ENCODE measurements at places on chromosomes 1 and 21.

DNA sequence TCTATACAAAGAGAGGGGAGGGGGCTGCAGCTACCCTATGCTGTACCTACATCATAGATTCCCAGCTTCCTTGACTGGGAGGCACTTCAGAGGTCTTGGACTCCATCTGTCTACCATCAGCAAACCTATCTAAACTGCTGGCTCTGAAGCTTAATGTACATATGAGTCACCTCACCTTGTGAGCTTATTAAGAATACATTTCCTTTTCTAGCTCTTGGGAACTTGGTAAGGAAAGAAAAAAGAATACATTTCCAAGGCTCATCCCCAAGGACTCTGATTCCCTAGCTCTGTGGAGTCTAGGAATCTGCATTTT lies 50.0 kb upstream of the PRELP start:
- no peak for DNase-seq

DNA sequence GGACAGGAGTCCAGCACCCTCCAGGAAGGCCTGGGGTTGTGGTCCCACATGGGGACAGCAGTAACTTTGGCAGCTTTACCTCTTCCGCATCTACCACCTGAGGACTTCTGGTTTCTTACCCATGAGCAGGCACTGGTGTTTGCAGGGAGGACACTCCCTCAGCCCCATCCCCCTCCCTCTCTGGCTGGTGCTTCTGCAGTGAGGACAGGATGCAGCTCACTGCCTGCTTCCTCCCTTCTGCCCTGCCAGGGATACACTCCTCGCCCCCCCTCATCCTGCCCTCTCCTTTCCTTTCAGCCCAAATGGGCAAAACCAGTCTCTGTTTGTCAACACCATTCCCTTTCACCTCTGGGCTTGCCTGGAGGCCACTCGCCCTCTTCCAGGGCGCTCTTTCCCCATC lies 62.4 kb downstream of the KIRREL1 start:
- DNase-seq: no peak

DNA sequence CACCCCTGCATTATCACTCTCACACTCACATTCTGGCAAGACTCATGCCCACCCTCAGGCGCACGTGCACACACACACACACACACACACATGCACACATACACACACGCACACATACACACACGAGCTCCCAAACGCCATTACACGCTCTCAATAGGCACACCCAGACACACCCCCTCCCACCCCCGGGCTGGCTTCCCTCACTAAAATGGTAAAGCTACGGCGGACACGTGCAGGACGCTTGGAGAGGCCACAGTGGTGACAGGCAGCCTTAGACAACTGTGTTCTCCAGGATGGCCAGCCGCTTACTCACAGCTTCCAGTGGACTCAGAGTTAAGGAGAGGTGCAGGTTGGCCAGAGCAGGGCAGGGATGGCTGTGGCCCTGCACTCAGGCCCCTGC lies 10.1 kb downstream of the MATN1 start:
- no peak for DNase-seq

DNA sequence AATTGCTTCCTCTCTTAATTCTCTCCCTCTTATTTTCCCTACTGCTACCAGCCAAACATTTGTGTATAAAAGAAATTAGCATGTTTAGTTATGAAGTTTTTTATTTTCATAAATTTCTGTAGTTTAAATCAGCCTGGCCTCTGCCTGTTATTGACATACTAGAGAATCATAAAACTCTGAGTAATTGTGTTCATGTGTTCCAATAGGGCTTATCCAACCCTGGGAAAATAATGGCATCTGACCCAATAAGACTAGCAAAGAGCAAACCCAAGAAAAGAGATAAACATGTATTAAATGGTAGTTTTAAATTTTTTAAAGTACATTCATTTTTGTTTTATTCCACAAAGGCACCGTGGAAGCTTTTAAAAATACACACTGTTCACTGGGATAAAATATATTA lies 404.3 kb downstream of the HLX start:
- DNase-seq: no peak

DNA sequence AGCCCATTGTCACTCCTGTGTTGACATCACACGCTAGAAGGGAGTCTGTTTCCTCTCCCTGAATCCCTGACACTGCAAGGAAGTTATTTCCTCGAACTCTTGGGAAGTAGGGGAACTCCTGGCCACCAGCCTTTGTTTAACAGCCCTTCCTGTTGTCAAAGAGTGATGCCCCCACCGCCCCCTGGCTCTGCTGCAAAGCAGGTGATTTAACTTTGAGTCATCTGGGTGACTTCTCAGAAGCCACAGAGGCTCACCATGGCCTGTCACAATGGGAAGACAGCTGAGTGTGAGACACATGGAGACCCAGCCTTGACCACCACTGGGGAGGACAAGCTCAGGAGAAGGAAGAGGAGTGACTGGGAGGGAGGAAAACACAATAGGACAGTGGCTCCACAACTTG lies 182.8 kb downstream of the PSMG1 start:
- DNase-seq: no peak

DNA sequence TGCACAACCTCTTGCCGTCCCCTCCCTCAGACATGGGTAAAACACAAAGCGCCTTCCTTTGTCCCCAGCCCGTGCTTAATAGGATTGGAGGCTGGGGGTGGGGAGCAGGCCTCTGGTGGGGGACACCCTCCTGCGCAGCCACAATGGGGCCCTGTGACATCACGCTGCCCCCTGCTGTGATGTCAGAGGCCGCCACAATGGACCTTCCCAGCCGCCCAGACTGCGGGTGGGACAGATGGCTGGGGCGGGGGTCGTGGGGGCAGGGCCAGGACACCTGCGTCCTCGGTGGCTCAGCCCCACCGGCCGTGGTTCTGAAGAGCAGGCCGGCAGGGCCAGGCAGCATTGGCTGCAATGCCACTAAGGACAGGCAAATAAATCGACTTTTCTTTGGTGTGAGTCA lies 39.9 kb downstream of the EPHA2 start:
- no peak for DNase-seq

GRCh38 chr21:46483300-46484295 lies 24.9 kb downstream of the DIP2A start:
- DNase-seq: no peak

DNA sequence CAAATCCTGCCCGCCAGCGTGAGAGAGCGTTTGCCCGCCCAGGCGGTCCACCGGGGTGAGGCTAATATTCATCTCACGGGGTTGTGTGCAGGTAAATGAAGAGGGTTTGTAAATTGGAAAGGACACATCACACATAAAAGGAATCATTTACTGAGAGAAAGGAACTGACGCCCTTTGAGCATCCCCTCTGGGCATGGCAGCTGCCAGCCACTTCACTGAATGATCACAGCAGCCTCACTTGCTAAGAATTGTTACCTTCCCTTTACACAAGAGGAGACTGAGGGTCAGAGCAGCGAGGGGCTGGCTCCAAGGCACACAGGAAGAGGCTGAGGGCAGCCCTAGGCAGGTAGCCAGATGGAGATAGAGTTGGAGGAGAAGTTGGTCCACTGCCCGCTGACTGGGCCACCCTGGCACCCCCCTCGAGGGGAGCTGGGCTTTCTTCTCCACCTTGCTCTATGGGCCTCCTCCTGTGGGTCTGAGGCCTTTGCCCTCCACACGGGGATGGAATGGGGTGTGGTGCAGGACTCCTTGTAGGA lies 96.0 kb downstream of the FOXD2 start:
- no peak for DNase-seq

DNA sequence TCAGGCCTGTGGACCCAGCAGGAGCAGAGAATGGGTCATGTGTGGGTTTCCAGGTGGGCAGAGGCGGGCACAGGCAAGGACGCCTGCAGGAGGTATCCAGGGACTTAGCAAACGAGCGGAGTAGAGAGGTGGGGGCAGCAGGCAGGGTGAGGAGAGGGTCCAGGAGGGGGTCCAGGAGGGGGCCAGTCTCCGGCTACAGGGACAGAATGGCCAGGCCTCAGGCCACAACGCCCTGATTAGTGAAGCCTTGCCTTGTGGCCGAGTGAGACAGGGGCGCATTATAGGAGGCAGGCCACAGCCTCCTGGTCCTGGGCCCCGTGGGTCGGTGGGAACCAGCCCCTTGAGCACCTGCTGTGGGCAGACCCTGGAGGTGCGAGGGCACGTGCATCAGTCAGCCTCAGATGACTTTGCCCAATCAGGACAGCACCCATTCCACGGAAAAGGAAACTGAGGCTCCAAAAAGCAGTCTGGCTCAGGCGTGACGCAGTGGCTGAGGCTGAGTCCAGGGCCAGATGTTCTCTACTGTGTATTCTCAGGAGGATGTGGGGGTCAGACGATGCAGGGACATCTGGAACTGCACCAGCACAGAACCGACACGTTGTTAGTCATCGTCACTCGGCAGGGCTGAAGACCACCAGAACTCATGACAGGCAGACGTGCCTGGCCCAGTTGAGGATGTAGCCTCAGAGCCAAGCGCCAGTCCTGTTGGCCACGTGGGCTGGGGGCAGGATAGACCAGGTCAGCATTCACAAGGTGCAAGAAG lies 113.7 kb downstream of the CRYAA start:
- no peak for DNase-seq

DNA sequence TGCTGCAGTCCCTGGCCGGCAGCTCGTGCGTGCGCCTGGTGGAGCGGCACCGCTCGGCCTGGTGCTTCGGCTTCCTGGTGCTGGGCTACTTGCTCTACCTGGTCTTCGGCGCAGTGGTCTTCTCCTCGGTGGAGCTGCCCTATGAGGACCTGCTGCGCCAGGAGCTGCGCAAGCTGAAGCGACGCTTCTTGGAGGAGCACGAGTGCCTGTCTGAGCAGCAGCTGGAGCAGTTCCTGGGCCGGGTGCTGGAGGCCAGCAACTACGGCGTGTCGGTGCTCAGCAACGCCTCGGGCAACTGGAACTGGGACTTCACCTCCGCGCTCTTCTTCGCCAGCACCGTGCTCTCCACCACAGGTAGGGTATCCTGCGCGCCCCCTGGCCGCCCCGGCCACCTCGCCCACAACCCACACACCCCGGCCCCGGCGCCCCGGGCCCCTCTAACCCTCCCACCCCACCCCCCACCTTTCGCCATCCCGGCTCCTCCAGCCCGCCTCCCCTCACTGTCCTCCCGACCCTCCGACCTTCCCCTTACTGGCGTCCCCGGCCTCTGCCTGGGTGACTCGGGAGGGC lies 352 bp downstream of the KCNK1 start:
- peak; percentile 49 for DNase-seq
